ENCODE measurements at places on chromosomes 2 and 18.

DNA sequence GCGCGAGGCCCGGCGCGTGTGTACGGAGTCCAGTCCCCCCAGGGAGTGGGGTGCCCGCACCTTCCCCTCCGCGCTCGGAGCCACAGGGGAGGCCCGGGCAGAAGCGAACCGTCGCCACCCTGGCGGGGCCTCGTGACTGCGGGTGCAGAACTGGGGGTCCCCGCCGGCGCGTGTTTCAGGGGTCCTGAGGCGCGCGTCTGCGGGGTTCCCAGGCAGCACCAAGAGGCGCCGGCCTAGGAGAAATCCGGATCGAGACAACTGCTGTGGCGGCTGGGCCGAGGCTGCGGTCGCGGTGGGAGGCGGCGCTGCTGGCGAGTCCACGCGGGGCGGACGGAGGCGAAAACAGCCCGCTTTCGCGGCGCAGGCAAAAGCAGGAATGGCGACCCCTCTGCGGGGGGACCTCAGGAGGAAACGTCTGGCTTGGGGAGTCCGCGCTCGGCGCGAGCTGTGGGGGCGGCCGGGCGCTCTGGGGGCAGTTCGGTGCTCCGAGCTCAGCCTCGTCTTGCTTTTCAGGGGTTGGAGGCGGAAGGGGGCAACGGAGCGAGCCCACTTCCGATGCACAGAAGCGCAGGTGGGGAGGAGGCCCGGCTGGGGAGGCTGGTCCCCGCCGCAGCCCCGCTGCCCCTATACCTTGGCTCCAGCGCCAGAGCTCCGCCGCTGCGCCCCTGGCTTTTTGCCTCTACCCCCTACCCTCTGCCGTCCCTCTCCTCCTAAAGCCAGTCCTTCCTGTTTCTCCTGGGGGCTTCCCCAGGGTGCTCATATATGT is 81.5 kb upstream of the LDLRAD4 start:
- no peak for DNase-seq

DNA sequence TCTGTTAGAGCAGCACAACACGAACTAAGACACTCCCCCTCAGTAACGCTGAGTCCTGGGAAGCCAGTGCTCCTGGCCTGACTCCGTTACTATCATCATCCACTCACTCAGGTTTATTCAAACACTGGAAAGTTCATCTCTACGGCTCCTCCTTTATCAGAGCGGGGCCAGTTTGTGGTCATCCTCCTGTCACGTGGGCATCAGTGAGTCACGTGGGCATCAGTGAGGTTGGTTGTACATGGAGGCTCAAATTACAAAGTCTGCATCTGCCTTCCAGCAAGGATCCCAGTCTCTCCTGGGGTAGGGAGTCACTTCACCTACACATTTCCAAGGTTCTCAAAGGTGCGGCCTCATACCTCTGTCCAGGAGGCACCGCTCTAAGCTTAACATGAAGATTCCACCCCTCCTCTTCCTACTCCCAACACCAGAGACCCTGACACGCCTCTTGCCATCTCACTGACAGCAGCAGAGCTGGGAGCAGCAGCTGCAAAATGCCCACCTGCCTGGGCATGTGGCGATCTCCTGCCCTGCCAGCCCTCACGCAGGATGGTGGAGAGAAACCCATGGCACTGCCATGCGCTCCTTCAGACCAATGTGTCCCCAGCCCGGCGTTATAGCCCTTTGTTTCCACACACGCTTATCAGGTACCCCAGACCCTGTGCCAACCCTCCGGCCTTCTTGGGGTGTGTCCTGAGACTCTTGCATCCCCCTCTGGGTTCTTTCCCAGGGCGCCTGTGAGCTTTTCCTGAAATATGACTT is 99.2 kb upstream of the PTPRM start:
- no peak for DNase-seq

DNA sequence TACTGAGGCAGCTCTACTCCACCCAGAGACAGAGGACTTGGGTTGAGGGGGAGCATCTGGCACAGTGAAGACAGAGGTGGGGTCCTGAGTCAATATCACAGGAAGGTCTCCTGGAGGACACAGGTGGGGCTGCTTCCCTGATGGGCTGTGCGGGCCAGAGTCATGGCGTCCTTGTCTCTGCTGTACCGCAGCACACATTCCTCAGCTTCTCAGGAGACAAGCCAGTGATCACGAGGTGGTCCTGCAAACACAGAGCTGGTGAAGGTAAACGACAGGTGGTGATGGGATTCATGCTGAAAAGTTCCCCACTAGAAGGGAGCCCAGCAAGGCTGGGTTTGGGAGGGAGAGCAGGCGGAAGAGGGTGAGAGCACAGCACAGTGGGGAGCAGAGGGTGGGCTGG is 9.7 kb downstream of the TCF23 start:
- no peak for DNase-seq

DNA sequence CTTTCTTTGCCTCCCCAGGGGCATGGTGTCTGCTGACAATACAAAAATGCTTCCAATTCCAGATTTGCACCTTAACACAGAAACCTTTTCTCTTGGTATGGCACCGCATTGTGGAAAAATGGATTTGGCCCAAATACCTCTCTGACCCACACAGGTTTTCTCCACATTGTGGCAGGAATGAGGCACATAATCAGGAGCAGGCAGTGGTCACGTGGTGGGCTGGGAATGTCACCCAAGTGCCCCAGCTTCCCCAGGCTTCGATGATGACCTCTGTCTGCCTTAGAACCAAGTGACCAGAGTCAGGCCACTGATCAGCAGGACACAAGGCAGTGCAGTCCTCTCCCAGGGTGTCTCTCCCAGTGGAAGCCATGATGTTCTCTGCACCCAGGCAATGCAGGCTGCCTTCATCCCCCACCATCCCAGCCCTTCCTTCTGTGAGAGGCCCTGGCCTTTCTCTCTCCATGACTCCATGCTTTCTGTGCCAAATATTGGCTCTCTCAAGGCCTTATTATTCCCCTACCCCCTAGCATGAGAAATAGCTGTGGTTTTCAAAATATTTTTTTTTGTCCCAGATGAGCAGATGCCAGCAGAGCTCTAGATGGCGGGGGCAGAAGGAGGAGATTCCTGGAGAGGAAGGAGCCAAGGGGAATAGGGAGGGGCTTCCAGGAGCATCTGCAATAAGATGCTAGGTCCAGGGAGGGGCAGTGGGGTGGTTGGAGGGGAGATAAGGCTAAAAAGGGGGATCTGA is 198.9 kb downstream of the ACKR3 start:
- no peak for DNase-seq

DNA sequence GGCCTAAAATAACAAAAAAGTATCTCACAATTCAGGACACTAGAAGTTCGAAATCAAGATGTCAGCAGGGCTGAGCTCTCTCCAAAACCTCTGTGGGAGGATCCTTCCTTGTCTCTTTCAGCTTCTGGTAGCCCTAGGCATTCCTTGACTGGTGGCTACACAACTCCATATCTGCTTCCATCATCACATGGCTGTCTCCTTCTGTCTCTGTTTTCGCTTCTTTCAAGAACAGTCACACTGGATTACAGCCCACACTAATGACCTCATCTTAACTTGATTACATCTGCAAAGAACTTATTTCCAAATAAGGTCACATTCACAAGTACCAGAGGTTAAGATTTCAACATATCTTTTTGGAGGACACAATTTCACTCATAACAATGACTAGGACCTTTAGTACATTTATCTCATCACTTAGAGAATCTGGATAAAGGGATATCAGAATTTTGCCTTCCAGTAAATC is 275.2 kb downstream of the IRS1 start:
- no peak for DNase-seq

- DNase-seq = no peak
Measured at GRCh38 chr2:229118927-229119326, 152.2 kb downstream of the PID1 start.

DNA sequence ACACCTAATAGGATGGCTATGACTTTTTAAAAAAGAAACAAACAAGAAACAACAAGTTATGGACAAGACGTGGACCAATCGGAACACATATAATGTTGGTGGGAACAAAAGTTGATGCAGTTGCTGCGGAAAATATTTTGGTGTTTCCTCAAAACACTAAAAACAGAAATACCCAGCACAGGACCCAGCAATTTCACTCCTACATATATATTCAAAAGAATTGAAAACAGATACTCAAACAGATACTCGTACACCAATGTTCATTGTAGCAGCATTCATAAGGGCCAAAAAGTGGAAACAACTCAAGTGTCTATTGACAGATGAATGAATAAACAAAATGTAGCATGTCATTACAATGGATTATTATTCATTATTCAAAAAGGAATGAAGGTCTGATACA is 12.1 kb downstream of the CCDC141 start:
- no peak for DNase-seq

GRCh38 chr2:67792681-67793091 is 270.1 kb downstream of the C1D start:
- no peak for DNase-seq

GRCh38 chr18:47831351-47831750 is 99.1 kb downstream of the SMAD2 start:
- DNase-seq = no peak

Data from G401 (cell line).